ENCODE measurements at places on chromosomes 6 and 20.
A peak's percentile ranks its signal among the peaks of the same experiment; 100 is the strongest.

DNA sequence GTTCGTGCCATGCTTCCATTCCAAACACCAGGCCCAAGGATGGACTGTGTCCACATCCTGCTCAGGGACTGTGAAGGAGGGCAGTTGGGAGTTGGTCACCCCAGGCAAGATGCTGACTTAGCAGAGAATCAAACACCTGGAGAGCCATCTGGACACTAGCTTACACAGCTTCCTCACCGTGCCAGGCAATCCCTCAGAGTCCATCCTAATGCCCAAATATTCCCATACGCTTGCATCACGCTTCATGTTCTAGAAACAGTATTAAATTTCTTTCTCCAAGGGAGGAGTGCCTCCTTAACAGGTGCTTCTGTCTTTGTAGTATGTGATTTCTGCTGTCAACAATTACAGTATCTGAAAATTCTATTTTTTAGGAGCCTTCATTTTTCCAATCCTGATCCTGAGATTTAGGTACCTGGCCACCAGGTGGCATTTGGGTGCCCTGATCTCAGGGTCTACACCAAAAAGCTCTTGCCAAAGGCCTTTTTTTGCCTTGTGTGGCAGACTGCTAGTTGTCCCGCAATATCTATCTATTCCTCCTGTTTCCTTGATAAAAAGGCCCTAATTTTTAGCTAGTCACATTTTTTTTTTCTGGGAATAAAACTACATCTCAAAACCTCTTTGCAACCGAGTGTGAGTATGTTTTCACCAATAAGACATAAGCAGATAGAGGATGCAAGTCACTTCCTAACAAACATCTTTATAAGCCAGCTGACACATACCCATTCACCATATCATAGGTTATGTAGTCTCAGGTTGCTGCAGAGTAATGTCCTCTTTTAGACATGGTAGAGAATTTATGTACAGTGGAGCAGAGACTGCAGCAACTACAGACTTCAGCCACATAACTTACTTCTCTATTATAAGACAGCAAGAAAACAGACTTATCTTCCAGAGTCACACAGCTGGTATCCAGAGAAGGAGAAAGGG lies 85.0 kb downstream of the PREP start:
- no peak for DNase-seq

- DNase-seq: no peak
Observed at GRCh38 chr6:18958146-18958545, 571.0 kb downstream of the RNF144B start.

DNA sequence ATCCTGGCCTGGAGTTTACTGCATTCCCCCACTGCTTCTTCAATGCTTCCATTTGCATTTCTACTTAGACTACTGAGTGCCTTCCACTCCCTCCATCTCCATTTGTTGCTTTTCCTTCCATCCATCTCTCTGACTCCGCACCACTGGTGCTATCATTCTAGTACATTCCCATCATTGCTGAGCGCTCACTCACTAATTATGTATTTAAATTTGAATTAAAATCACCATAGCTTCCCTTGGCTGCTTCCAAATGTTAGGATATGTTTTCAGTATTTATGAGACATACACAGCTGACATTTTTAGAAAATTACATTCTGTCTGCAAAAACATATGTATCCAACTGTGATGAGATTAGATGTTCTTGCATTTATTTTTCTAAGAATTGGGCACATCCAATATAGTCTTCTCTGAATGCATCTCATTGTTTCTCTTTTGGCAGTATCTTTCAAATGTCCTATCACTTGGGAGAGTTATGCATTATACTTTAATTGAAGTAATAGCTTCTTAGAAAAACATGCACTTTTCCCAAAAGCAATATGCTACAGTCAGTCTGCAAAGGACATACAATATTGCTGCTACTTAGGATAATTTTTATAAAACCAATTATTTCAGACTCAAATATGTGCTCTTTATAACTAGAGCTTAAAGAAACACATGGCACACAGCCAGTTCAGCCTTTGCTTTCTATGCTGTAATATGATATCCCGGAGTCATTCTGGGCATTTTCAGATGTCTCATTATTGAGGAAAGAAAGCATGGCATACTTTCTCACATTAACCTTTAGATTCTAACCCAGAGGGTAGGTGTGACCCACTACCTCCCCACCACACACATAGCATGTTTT lies 12.1 kb upstream of the COL21A1 start:
- DNase-seq: no peak

DNA sequence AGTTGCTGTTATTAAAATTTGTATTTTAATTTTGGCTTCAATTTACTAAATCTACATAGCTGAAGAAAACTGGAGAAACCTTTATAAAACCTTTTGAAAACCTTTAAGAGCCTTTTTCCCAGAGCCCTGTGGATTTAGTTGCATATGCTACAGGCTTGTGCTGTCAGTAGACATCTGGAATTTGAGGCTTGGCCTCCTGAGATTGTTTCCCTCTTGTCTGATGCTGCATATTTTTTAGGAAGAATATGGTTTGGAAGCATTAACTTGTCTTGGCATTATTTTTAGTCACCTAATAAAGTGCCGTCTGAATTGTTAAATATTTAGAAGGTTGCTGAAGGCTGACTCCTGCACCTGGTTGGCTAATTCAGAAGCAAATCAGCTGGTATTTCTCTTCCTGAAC lies 369.4 kb downstream of the UTRN start:
- no peak for DNase-seq

- no peak for DNase-seq
Observed at GRCh38 chr20:51469046-51469445, 73.5 kb downstream of the NFATC2 start.

- peak; percentile 15 for DNase-seq
Observed at GRCh38 chr6:71533939-71534379, 245.3 kb downstream of the OGFRL1 start.

GRCh38 chr6:108260809-108261569 lies at the start of gene SNX3:
Gene SNX3 (minus strand): TSS chr6:108261040. CDS start chr6:108260921, 119 bp downstream.
- peak; percentile 94 for DNase-seq

GRCh38 chr6:4463236-4463635 lies 313.0 kb upstream of the CDYL start:
- no peak for DNase-seq

- DNase-seq: no peak
Observed at GRCh38 chr6:158926414-158926813, 73.6 kb downstream of the RSPH3 start.

DNA sequence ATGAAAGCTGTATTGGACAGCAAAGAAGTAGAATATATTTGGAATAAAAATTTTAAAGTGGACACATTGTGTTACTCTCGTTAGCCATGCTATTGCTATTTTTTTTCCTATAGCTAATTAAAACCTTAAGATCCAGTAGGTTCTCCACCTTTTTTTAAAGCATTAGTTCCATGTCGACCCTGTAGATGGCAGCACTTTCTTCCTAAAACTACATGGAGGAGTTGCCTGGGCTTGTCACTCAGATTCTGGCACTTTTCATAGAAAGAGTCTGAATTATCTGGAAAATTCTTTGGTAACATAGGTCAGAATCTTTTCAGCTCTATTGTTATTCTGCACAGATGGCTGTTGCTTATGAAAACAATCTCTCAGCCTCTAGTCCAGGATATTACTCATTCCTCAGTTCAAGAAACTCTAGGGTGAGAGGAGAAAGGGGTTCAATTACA lies 42.0 kb upstream of the ESR1 start:
- peak; percentile 73 for DNase-seq

DNA sequence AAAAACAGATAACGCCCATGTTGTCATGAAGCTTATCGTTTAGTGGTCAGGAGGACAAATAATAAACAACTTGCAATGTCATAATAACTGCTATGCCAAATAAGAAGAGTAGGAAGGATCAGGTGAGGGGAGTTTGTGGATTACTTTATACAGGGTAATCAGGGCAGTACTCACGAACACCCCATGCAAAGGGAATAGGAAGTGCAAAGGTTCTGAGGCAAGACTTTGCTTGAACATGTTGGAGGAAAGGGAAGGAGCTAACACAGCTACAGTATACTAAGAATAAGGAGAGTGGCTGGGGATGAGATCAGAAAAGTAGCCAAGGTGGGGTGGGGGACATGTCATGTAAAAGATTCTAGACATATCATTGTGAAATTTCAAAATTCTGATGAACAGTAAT lies 292.0 kb upstream of the RUNX2 start:
- DNase-seq: no peak

GRCh38 chr6:155765275-155766194 lies 309.9 kb upstream of the NOX3 start:
- no peak for DNase-seq

- no peak for DNase-seq
Observed at GRCh38 chr6:18328540-18328939, 58.6 kb upstream of the RNF144B start.

- no peak for DNase-seq
Observed at GRCh38 chr20:56345911-56346310, 12.9 kb upstream of the FAM210B start.
